Activated effector memory CD4-positive, alpha-beta T cell treated with anti-CD3 and anti-CD28 coated beads, Interleukin-2, amount 50 U/mL, for 16 hours (primary cell): ENCODE measurements at places on chromosomes 3 and 15.

GRCh38 chr15:85480923-85481322 lies 100.5 kb downstream of the AKAP13 start:
- no peak for DNase-seq

DNA sequence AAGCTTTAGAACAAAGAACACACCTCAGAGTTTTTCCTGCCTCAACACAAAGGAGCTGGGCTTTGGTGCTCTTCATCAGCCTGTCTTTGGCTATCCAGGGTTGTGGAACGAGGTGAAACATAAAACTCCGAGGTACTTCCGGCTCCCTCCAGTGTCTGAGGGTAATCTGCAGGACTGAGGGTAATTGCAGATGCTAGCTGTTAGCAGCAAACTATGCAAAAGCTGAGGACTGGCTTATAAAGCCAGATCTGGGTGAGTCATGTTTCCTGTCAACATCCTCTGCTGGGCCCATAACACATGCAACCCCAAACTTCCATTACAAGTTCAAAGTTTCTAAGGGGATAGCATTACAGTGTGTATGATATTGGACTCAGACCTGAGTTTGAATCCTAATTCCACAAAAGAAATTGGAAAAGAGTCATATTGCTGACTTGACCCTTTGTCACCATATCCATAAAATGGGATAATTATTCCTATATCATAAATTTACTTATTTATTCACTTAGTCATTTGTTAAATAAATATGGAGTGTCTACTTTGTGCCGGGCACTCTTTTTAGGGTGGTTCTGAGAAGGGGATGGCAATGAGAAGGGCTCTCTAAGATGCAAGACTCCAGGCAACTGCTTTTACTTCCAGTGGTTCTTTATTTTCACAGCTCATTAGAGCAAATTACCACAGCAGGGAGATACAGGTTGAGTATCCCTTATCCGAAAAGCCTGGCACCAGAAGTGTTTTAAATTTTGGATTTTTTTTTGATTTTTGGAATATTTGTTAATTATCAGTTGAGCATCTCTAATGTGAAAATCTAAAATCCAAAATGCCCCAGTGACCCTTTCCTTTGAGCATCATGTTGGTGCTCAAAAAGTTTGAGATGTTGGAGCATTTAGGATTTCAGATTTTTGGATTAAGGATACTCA lies 9.5 kb upstream of the TRIM69 start:
- peak; percentile 87 for DNase-seq

GRCh38 chr3:122680475-122681283 lies at the start of gene PARP14:
PARP14 (plus strand) TSS chr3:122680839; CDS start chr3:122680884, 45 bp downstream.
- peak; percentile 88 for DNase-seq

- no peak for DNase-seq
Measured at GRCh38 chr15:80216141-80216540, 35.9 kb downstream of the CTXND1 start.

- DNase-seq, result no peak
Measured at GRCh38 chr15:50244153-50244552, 21.4 kb downstream of the HDC start.

GRCh38 chr15:57761562-57761961 lies 55.0 kb downstream of the POLR2M start:
- DNase-seq, result no peak

DNA sequence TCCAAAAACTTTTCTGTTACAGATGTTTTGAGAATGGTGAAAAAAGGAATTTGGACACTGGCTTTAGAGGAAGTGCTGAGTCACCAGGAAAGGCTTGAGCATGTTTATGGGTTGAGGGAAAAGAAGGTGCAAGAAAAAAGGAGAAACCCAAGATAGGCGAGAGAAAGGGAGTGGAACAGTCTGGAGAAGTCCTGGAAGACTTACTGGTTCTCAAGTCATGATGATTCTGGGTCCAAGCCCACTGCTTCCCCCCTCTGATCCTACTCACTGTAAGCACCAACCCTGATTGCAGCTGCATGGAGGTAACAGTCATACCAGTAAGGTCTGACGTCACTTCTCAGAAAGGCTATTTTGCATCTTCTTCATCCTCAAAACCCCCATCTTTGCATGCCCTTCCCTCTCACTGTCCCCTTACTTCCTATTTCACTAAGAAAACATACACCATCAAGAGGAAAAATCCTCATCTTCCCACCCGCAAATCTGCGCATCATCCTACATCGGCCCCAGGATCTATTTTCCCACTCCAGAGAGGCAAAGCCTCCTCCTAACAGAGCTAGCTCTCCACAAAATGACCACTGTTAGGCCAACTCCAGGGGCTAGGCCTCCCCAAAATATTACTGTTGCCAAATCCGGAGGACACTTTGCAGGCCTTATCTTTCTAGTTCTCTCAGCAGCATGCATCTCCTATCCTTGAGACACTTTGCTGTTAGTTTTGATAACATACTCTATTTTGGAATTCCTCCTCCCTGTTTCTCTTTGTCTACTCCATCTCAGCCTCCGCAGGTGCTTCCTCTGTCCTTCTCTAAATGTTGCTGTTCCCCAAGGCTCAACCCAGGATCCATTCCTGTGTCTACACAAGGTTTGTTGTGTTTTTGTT lies 3.2 kb upstream of the ATP13A3 start:
- no peak for DNase-seq

DNA sequence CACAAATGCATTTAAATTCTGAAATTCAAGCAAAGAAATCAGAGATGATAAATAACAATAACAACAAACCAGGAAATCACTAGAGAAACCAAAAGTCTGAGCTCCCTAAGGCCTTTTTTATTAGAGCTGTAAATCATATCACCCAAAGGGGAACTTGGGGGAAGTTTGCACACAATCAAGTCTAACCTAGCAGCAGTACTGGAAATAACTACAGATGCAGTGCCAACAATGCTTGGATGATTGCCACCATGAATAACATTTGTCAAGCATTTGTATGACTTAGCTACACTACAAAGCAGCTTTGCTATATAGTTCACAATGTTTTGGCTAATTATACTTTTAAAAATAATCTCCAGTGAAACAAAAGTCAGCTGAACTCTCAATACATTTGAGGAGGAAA lies 27.8 kb downstream of the SHQ1 start:
- DNase-seq, result no peak

- no peak for DNase-seq
Measured at GRCh38 chr15:55703873-55704301, 39.1 kb downstream of the PRTG start.

GRCh38 chr3:70040386-70040785 lies 40.9 kb downstream of the SAMMSON start:
- no peak for DNase-seq

- no peak for DNase-seq
Measured at GRCh38 chr3:127962937-127963336, 47.9 kb downstream of the KBTBD12 start.

DNA sequence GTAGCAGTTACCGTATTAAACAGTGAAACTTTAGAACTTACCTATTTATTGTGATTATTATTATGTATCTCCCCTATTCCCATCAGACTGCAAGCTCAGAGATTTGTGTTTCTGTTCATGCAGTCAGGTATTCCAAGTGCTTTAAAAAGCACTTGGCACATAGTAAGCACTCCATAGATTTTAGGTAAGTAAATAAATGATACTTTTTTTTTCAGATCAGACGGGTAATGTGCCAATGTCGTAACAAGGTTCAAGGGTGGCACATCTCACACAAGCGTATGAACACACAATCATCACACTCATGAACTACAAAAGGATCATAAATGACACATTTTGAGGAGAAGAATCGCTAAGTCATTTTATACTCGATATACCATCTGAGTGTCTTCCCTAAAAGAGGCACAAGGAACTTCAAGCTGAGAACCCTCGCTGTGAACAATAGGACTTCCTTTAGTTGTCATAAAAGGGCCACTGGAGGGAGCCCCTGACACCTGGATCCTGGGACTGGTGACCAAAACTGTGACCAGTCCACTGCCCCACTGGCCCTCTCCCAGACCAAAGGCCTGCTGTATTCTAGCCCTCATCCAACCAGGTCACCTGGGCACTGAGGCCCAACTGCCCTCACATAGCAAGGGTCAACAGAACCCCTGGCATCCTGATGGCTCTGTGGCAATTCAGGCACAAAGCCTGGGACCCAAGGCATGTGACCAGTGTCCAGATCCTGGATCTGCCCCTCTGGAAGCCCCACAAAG lies 32.1 kb downstream of the KIF9 start:
- DNase-seq, result no peak

GRCh38 chr15:100241572-100242482 lies 99.9 kb downstream of the ADAMTS17 start:
- peak; percentile 44 for DNase-seq

- DNase-seq, result no peak
Measured at GRCh38 chr3:124007186-124007585, 15.3 kb upstream of the ROPN1 start.

- DNase-seq, result no peak
Measured at GRCh38 chr3:114406922-114407321, 113.1 kb downstream of the TIGIT start.

- DNase-seq, result no peak
Measured at GRCh38 chr3:36146404-36146803, 233.9 kb upstream of the STAC start.

DNA sequence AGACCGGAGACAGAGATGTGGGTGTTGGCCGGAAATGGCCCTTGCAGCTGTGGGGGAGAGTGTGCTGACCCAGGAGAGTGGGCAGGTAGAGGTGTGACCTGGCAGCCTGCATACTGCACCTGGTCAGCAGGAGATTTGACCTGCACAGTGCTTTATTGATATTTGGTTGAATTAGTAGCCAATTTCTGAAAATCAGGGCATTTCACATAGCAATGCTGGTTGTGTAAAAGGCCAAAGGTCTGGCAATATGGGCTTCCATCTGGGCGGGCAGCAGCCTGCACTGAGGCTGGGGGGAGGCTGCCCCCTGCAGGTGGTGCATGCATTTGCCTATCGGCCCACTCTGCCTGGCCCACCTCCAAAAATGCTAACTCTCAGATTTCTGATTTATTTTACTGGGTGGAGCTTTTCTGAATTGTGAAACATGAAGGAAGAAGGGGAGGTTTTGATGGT lies 9.4 kb upstream of the MGLL start:
- DNase-seq, result peak; percentile 67

- DNase-seq, result no peak
Measured at GRCh38 chr3:122979211-122979610, 48.4 kb downstream of the SEMA5B start.

DNA sequence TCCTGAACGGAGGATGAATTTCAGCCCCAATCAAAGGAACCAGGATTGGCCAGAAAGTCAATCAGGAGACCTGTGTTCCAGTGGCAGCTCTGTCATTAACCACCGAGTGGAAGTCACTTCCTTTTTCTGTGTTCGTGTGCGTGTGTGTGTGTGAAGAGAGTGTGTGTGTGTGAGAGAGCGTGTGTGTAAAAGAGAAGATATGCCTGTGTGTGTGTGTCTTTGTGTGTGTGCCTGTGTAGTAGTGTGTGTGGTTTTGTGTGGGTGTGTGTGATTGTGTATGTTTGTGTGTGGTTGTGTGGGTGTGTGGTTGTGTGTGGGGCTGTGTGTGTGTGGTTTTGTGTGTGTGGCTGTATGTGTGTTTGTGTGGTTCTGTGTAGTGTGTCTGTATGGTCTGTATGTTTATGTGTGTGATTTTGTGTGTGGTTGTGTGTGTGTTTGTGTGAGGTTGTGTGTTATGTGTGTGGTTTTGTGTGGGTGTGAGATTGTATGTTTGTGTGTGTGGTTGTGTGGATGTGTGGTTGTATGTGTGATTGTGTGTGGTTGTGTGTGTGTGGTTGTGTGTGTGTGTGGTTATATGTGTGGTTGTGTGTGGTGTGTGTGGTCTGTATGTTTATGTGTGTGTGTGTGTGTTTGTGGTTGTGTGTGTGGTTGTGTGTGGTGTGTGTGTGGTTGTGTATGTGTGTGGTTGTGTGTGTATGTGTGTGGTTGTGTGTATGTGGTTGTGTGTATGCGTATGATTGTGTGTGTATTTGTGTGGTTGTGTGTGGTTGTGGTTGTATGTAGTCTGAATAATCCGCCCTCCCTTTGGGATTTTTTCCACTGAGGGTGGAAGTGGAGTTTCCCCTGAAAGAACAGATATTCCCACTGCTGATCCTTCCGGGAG lies 314.4 kb downstream of the SHQ1 start:
- DNase-seq, result no peak

GRCh38 chr3:113498221-113499005 lies 16.5 kb downstream of the SPICE1 start:
- DNase-seq, result no peak

GRCh38 chr15:31831596-31831995 lies 198.7 kb upstream of the CHRNA7 start:
- no peak for DNase-seq

- no peak for DNase-seq
Measured at GRCh38 chr3:154616298-154616697, 186.3 kb upstream of the GPR149 start.

GRCh38 chr3:155753038-155753639 lies 8.3 kb upstream of the PLCH1 start:
- no peak for DNase-seq

- no peak for DNase-seq
Measured at GRCh38 chr15:74444106-74445062, 10.6 kb upstream of the SEMA7A start.

GRCh38 chr3:189927975-189928895 lies 192.5 kb downstream of the P3H2 start:
- DNase-seq, result no peak

GRCh38 chr15:40282147-40282868 lies 556 bp downstream of the ANKRD63 start:
- peak; percentile 80 for DNase-seq

DNA sequence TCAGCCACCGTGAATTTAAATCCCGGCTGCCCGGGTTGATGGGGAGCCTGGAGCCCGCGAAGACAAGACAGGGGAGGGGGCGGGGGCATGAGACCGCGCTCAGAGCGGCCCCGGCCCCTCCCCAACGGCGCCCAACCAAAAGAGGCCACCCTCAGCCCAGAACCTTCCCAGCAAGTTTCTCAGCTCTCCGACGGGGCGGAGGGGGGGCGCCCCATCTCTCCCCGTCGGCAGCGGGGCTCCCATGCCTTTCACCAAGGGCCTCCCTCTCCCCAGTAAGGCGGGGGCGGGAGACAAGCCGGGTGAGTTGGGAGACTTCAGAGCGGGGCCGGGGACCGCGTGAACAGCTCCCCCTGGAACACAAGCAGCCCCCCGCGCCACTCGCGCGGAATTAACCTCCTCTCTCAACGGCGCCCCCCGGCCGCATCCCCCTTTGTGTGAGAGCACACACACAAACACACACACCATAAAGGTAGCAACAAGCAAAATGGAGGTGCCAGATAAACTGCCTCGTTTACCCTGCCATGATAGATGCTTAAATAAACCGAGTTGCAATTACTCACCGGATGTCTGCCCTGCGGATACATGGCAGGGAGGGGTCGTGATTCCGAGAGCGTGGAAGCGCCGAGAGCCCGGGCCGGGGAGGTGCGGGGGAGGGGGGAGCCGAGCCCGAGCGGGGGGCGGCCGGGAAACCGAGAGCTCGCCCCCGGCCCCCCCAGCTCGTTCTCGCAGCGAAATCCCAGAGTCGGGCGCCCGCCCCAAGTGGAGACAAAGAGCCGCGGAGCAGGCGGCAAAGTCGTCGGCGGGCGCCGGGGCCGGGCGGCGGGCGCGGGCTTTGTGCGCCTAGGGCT lies 1.3 kb downstream of the TLE3 start:
- DNase-seq, result peak; percentile 85

GRCh38 chr3:94525043-94525442 lies 462.2 kb downstream of the NSUN3 start:
- no peak for DNase-seq
